ENCODE measurements at places on chromosomes 2 and 18. TPM values are rescaled to one million over a fixed set of nuclear protein-coding genes. Genes with fewer than 3 reads are reported as not detected.

The LCT gene
- under 0.01 TPM for total RNA-seq

The ST8SIA5 gene
- 0.15 TPM for total RNA-seq

The PMAIP1 gene
- 11.3 TPM for total RNA-seq

The ASXL3 gene
- 0.66 TPM for total RNA-seq

The ST8SIA3 gene
- total RNA-seq = not detected

The RESP18 gene
- not detected for total RNA-seq
